Colonic mucosa (tissue), 4 donors: ENCODE measurements at places on chromosomes 12 and 14.
A peak's percentile ranks its signal among the peaks of the same experiment; 100 is the strongest.

DNA sequence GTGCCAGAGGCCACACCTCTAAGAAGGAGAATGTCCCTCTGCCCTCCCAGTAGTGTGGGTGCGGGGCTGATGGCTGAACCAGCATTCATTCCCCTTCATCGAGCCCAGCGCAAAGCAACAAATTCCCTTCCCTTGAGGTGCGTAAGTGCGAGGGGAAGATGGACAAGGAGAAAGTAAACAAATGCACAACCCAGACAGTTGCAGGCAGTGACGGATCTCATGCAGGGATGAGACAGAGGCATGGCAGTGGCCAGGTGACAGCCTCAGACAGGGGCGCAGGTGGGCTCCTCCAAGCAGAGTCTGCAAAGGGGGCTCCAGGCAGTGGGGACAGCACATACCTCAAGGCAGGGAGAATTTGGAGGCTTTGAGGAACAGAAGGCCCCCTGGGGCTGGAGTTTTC, 2.3 kb upstream of the MYL2 start:
- no peak for DNase-seq

DNA sequence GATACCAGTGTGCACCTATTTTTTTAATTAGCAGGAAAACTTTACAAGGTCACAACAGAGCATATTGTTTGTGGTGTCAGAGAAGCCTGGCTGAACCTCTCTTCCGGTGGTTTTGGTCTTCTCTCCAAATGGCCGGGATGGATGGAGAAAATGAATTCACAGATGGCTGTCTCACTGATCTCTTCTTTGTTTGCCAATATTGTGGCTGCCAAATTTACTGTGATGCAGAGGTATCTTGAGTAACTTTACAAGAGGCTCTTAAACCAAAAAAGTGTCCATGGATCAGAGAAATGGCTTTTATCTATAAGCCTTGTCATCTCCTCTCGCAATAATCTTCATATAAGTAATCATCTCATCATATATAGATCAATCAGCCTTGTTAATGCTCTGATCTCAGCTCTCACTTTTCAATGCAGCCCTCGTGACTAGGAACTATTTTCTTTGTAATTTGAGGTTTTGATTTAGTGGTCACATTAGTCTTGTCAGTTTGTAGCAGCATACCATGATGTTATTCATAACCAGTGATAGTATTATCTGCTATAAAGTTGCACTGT, 308.1 kb downstream of the EGLN3 start:
- no peak for DNase-seq

DNA sequence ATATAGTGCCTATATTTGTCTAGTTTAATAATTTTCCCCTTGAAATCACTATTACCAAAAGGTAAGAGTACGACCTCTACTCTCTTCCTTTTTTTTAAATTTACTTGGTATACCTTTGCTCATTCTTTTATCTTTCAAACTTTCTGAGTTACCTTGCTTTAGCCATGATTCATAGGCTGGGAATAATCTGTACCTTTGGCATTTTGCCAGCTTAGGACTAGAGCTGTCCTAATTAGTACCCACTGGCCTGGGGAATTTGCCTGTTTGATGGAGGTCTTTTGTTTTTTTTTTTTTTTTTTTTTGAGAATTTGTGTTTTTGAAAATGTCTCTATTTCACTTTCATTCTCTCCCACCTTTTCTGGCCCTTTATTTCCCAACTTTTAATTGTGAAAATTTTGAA, 8.7 kb upstream of the SLC4A8 start:
- DNase-seq = no peak

- peak; percentile 29 for DNase-seq
Observed at GRCh38 chr12:18158774-18159557, 69.0 kb upstream of the RERGL start.

GRCh38 chr14:72550513-72550912, 343.4 kb downstream of the DPF3 start:
- no peak for DNase-seq

DNA sequence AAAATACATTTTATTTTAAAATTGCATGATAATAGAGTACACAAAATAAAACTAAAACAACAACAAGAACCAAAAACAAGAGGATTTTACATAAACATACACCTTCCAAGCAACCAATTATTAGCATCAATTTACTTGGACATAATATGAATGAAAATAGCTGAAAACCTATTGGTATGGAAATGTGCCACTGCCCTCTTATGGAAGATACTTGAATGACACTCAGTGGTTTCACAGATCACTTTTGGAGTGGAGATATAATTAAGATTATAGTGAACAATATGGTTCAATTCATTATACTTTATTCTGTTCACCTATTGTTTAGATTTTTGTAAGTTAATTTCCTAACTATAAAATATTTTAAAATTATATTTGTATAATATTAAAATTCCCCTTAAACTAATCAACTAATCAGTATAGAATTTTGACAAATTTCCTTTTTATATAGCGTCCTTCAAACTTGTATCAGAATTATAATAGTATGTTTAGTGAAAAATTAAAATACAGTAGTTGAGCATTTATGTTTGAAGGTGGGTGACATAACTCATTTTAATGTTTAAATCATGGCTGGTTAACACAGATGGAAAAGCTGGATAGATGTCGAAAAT, 70.1 kb downstream of the SLC6A15 start:
- DNase-seq = no peak

- DNase-seq = no peak
Observed at GRCh38 chr12:121845701-121846100, 13.0 kb downstream of the HPD start.

DNA sequence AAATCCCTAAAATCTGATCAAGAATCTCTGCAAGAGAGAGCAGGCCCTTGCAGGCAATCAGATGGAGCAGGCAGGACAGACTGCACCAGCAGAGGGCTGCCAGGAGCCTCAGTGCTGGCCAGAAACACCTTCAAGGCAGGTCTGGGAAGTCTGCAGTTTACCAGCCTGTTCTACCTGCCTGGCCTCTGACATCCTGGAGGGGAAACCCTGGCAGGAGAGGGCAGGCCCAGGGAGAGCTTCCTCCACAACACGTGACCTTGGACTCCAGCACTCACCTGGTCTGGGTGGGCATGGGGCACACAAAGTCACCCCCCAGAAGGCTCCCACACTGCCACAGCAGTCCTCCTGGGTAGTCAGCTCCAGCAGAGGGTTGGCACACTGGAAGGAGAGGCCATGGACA, 56.0 kb downstream of the ISCA2 start:
- DNase-seq = no peak

GRCh38 chr12:12898911-12899511, 7.6 kb downstream of the GPRC5A start:
- no peak for DNase-seq

GRCh38 chr14:97120204-97120603, 323.0 kb downstream of the VRK1 start:
- no peak for DNase-seq

DNA sequence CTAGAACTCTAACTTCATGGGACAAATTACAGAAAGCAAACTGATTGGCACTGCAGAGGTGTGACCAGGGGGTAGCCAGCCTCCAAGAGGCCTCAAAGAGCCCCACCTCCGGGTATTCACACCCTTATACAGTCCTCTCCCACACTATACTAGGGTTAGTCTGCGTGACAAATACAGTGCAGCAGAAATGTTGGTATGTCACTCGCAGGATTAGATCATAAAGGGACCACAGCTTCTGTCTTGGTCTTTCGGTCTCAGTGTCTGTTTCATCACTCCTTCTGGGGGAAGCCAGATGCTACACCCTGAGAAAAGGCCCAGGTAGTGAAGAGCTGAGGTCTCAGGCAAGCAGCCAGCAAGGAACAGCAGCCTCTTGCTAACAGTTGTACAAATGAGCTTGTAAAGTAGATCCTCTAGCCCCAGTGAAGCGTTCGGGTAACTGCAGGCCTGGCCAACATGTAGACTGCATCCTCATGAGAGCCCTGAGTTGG, 68.9 kb upstream of the SAV1 start:
- DNase-seq = no peak

DNA sequence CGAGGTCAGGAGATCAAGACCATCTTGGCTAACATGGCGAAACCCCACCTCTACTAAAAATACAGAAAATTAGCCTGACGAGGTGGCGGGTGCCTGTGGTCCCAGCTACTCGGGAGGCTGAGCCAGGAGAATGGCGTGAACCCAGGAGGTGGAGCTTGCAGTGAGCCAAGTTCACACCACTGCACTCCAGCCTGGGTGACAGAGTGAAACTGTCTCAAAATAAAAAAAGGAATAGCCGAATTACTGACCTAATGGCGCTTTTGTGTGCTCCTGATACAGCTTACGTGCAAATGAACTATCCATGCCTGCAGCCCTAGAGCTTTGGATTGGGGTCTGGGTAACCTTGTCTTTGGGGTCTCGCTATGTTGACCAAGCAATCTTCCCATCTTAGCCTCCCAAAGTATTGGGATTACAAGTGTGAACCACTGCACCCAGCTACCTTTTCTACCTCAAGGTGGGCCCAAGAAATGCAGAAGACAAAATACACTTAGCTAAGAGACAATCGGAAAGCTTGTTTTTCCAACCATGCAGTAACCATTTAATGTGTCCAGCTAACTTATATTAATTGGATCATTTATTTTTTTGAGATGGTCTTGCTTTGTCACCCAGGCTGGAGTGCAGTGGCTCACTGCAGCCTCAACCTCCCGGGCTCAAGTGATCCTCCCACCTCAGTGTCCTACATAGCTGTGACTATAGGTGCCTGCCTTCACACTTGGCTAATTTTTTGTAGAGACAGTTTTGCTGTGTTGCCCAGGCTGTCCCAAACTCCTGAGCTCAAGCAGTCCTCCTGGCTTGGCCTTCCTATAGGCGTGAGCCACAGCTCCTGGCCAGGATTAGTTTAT, 5.5 kb downstream of the PABPN1 start:
- no peak for DNase-seq

- DNase-seq = no peak
Observed at GRCh38 chr12:51339750-51340149, 6.7 kb downstream of the CELA1 start.

DNA sequence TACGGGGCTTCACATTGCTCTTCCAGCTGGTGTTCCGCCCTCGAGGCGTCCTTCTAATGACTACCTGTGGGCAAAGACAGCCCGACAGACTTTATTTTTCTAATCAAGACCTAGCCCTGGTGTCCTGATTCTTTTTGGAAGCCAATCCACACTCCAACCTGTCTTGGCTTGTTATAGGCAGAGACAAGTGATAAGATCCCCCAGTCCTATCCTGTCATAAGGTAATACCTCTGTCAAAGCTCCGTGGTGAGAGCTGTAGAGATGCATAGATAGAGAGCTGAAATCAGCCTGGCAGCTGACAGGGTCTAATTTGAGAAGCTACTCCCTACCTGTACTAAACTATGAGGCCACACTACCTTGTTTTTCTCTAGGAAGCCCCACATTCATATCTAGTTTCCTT, 11.5 kb upstream of the WNK1 start:
- no peak for DNase-seq

DNA sequence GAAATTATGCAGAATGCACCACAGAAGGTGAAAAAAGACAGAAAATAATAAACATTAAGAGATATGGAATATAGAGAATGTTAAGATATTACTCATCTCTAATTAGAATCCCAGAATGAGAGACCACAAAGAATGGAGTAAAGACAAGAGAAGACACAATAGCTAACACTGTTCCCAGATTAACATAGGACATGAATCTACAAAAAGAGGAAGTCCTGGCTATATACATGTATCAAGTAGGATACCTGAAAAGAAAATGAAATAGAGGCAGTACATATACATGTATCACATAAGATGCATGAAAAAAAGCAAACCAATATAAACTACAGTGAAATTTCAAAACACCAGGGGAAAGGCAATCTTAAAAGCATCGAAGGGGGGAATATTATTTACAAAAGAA, 5.6 kb upstream of the EPS8 start:
- no peak for DNase-seq

GRCh38 chr12:92973614-92974013, 44.5 kb upstream of the EEA1 start:
- no peak for DNase-seq

DNA sequence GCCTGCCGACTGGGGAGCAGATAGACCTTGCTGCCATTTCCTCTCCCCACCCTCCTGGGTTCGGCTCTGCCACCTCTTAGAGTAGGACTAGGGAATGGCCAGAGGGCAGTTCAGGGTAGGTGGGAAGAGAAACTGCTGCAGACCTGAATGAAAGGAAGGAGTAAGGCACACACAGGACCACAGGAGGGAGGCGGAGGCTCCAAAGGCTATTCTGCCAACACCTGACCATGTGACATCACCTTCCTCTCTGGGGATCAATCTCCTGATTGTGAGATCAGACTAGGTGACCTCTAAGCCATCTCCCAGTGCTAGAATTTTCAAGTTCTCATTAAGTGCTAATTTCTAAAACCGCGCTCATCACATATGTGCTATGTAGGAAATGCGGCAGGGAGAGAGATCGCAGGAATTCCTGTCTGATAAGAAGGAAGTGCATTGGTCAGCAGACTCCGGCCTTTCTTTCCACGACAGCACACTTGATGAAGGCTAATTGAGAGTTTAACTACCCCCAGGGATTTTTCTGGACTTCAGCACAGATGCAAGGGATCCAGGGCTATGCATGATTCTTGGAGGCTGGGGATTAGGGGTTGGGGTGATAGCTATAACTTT, 11.5 kb upstream of the TSPAN11 start:
- DNase-seq = no peak
